Activated T-helper 17 cell treated with anti-CD3 and anti-CD28 coated beads, Interleukin-2, amount 50 U/mL, for 72 hours (primary cell): ENCODE measurements at places on chromosomes 12 and 14. TPM values are rescaled to one million over a fixed set of nuclear protein-coding genes. Genes with fewer than 3 reads are reported as not detected.

Gene MFAP5
- total RNA-seq: not detected

Gene MTA1
- 99.4 TPM for total RNA-seq

DNA sequence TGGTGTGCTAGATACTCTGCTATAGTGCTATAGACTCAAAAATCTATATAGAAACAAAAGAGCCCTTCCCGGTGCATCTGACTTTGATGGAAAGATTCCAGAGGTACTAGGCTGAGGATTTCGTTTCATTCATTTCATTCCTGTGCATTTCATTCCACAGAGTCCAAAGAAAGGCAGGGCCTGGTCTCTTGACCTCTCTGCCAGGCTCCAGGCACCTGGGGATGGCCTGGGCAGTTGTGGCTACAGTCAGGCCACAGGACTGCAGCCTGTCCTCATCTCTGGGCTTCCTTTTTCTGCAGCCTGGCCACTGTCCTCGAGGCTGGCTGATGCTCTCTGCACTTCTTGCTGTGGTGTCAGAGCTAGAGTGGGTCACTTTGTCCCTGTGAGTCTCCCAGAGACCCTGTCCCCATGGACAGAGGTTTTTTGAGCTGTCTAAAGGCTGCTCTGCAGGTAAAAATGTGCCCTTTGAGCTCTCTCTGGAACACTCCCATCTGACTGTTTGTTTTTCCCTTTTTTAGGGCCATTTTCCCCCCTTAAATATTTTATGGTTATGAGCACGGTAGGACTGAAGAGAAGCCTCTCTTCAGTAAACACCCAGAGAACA is 3.2 kb upstream of the VDR start:
- no peak for ATAC-seq

GRCh38 chr12:42463671-42464070 is 125.9 kb downstream of the PRICKLE1 start:
- ATAC-seq: no peak

Gene SGPP1
- total RNA-seq: 11.1 TPM
